ENCODE measurements at places on chromosomes 2 and 18.

- DNase-seq: no peak
Observed at GRCh38 chr2:50620783-50621182, 411.1 kb downstream of the NRXN1 start.

GRCh38 chr2:235043762-235044500 is 92.1 kb downstream of the SH3BP4 start:
- no peak for DNase-seq

DNA sequence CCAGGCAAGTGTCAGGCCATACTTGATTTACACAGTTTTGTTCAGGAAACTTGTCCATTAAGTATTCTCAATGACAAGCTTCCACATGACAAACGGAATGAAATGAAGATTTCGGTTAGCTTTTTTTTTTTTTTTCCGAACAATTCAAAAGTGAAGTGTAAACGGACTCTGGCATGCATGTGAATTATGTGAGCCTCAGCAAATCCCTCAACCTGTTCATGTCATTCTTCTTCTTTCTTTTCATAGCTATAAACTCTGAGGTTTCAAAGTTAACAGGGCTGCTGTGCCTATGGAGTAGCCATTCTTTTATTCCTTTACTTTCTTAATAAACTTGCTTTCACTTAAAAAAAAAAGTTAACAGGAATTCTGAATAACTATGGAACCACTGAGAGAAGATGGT is 110.3 kb downstream of the NOL10 start:
- no peak for DNase-seq

DNA sequence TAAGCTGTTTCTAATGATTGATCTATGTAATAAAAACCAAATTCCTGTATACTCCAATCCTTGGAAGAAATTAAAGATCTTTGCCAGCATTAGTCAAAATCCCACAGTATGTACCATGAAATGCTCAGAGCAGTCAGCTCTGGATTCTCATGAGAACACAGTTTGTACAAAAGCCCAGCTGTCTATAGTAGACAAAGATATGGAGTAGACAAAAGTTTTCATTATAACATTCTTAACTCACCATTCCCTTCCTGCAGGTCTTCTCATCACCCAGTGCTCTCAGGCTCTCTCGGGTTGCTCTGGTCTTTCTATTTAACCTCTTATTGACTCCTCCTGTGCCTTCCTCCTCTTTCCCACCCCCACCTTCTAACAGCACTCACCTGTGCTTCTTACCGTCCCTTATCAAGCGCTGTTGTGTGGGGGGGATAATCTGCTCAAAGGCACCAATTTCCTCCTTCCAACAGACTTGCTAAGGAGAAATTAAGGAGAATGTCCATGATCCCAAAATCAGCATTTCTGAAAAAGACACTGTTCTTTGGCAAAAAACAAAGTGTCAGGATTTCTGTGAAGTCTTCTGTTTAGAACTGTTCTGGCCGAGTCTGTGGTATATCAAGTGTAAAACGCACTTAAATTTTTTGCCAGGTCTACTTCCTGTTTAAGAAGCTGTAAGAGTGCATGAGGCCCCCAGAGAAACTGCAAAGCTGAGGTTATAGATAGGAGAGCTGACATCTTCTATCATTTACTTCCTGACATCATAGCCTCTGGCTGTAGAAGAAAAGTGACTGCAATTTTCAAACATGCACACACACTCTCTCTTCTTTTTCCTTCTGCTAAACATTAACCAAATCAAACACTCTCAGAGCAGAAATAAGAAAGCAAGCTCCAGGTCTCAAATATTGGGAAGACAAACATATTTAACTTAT is 144.1 kb downstream of the EVA1A start:
- no peak for DNase-seq

DNA sequence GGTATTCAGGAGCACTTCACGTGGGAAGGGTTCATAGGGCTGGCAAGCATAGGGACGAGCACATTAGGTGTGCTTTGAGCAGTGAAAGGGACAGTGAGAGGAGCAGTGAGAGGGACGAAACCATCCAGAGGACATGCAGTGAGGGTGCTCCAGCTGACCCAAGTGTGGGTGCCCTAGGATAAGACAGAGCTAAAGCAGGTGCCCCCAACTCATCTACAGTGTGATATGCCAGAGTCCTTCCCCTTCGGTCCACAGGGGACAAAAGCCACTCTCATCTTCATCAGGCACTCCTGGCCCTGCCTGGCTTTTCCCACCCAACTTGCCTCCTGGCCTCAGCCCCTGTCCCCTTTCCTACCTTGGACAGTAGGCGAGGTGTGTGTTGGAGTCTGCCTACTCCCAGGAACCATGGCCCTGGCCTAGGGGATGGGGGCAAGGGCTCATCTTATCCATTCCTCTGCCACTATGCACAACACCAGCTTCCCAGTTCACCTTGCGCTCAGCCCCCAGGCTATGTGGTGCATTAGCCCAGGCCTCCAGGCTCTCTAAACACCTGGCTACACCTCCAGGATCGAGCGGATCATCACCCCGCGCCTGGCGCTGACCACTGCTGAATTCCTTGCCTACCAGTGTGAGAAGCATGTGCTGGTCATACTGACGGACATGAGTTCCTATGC is 16.1 kb upstream of the ANKRD53 start:
- no peak for DNase-seq

- DNase-seq: no peak
Observed at GRCh38 chr2:43412114-43412753, 183.6 kb downstream of the THADA start.

DNA sequence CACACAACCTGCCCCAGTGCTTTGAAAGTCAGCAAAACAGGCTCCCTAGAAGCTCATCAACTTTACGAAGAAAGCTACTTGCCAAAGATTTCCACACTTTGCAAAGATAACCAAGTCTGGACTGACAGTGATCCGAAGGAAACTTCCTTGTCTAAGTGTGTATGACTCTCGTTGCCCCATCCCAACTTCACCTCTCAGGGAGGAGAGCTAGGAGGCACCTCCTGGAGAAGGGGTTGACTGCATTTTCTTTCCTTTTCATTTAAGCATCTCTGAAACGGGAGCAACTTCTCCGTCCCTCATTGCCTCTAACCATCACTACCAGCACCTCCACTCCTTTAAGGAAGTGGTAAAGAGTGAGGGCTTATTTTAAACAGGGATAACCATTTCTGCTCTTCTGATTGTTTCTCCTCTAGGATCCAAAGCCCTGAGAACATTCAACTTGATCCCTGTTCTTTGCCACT is 7.0 kb downstream of the ZEB2 start:
- DNase-seq: no peak

DNA sequence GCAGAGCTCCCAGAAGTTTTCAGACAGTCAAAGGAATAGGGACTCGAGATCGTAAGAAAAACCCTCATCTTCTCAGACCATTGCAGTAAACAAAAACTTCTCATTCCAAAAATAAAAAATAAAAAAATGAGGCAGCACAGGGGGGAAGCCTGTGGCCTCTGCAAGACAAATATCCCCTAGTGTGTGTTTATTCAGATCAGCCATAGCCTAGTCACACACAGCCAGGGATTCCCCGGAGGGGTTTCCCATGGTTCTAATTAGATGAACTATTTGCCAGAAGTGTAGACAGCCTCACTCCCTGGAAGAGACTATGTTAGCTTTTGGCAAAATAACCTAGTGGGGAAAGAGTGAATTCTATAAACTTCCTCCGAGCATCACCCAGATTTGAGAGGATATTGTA is 122.9 kb upstream of the KLF7 start:
- no peak for DNase-seq

DNA sequence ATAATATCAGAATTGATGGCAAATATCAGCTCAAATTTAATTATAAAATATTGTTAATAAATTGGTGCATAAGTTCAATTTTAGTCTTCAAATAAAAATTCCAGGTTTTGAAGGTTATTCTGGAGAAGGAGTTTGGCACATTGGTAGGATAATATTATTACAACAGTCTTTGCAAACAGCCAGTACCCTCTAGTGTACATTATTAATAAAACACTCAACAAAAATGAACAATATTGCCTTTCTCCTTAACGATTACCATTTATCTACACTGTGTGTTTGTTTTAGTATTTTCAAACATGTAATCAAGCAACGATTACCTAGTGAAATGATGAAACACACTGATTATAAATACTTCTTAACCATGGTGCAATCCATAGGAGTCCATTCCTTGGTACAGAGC is 334.0 kb upstream of the FSIP2 start:
- no peak for DNase-seq

GRCh38 chr2:164847981-164848741 is 6.5 kb upstream of the COBLL1 start:
- DNase-seq: no peak

DNA sequence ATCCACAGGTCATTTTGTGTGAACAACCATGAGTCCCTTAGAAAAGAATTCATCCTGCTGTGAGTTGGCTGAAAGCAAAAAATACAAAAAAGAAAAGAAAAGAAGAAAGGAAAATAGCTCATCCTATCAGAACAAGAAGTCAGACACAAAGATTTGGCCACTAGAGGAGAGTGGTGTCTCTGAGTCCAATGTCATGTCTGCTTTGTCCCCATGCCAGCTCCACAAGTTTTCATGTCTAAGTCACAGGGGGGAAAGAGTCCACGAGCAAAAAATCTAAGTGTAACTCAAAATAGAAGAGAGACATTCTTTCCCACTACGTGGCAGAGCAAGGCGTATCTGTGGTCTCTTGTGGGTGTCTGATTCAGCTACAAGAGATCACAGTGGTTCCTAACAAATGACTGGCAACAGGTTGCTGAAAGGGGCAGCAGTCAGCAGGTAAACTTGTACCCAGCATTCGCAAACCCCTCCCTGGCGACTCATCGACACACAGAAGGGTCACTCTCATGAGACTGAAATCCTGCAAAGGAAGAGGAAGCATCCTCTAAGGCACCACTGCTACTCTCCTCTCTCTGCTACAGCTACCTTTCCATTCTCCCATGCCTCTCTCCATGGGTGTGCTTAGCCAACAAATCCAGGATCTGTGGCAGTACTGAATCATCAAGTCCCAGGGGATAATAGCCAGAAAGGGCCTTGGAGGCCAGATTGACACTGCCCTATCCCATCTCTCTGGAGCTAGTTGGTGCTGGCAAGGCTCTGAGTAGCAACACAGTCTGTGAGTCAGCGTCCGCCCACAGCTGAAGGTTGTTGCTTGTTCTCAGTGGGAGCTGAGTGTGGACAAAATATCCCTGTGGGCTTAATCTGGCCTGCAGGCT is 123.0 kb upstream of the SLC39A10 start:
- DNase-seq: peak; percentile 31

DNA sequence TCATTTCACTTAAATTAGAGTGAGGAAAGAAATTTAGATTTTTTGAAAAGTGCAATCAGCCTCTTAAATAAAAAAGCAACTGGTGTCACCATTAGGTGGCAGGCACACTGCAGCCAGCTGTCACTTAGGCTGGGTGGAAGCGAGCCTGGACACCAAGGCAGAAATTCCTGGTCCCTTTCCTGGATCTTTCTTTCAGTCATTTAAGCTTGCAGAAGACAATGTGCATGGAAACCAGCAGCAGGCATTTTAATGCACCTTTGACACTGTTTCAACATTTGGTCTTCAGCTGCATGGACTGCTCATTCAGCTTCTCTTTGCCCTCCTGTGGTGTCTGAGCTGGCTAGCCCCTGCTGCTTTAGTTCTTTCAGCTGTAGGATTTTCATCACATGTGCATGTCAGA is 61.0 kb downstream of the AQP4 start:
- no peak for DNase-seq

GRCh38 chr2:104340162-104340561 is 513.8 kb upstream of the POU3F3 start:
- DNase-seq: no peak

GRCh38 chr18:56658261-56658660 is 7.1 kb downstream of the WDR7 start:
- DNase-seq: no peak

DNA sequence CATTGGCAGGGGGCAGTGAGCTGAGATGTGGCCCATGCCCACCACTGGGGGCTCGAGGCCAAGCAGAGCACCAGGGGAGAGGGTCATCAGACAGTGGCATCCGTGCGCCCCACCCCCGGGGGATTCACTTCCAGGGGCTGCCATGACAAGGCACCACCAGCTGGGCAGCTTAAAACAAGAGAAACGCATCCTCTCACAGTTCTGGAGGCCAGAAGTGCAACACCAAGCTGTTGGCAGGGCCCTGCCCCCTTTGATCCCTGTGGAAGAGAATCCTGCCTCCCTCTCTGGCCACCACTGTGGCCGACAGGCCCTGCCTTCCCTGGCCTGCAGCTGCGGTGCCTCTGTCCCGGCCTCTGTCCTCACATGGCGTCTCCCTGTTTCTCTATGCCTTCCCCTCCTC is 187.7 kb upstream of the ID2 start:
- DNase-seq: no peak

- DNase-seq: no peak
Observed at GRCh38 chr2:161995553-161996016, 78.4 kb downstream of the DPP4 start.

DNA sequence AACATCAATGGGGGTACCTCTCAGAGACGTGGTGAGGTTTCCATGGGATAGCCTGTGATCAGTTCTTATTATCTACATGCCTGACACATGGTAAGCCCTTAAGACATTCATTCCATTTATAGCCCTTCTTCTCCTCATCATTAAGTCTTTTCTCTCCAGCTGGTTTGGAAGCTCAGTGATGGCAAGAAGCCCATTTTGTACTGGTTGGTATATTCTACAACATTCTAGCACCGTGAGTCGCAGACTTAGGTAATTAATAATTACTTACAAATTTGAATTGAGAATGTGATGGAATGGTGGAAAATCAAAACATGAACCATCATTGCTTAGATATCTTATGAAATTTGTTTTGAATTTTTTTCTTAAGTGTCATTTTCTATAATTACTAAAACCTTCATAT is 472.6 kb downstream of the DLGAP1 start:
- DNase-seq: no peak

GRCh38 chr2:174593574-174594203 is 3.9 kb downstream of the WIPF1 start:
- DNase-seq: peak; percentile 61

DNA sequence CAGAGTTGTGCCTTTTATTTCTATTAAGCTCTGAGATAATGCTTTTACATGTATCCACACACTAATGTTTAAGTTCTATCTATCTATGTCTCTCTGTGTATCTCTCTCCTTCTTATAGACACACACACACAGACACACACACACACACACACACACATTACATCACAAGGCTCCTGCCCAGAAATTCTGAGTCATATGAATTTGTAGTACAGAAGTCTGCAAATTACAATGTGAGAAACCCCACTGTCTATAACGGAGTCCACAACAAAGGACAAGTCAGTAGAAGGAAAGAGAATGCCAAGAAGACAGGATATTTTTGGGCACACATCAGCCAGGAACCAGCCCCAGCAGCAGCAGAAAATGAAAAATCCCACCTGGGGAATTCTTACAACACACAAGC is 142.4 kb downstream of the EN1 start:
- no peak for DNase-seq

DNA sequence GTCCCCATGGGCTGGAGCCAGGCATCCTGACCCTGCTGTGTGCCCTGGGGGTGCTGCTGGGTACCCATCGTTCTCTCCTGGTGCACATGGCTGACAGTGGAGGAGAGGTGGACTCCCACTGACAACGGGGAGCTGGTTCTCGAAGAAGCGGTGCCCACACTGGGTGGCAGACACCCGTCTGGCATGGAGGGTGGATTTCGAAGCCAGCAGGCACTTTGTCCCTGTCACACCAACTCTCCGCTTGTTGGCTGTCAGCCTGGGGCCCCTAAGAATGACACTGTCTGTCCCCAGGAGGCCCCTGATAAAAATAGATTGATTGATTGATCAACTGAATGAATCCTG is 55.4 kb downstream of the RTP5 start:
- DNase-seq: no peak
